ENCODE measurements at places on chromosomes 3 and 15. TPM values are rescaled to one million over a fixed set of nuclear protein-coding genes. Genes with fewer than 3 reads are reported as not detected.

The ABCC5 gene
- total RNA-seq, result 18.8 TPM

The GATA2 gene
- total RNA-seq, result 6.4 TPM

The ZNF620 gene
- 7.3 TPM for total RNA-seq

The DCBLD2 gene
- total RNA-seq, result 56.5 TPM

The HCN4 gene
- total RNA-seq, result not detected

The C3orf80 gene
- 28.3 TPM for total RNA-seq

The GOLGA8S gene
- total RNA-seq, result not detected

The TLR9 gene
- 0.55 TPM for total RNA-seq

The P2RY1 gene
- 24.6 TPM for total RNA-seq

The TF gene
- total RNA-seq, result 5.8 TPM

- DNase-seq, result no peak
These were observed 22.0 kb downstream of the AADAC start for GRCh38 chr3:151835751-151836525.

DNA sequence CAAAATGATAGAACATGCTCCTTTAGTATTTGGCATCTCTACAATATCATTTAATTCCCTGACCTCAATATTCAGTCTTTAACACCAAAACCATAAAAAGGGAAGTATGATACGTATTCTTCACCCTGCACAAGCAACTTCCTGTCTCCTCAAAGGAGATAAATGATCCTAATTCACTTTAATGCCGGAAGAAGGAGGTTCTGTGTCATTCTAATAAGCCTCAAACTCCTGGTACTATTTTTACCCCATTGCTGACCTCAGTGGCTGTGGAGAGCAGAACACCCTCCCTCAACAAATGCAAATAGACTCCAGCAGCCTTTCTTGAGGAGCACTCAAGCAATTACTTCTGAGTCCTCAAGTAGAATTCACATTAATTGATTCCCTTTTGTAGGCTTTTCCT is 173.3 kb downstream of the TMEM108 start:
- DNase-seq, result no peak

- DNase-seq, result no peak
These were observed 407.7 kb upstream of the C2CD4B start for GRCh38 chr15:62572797-62573196.

- DNase-seq, result no peak
These were observed 88.8 kb downstream of the CPN2 start for GRCh38 chr3:194262176-194262924.

- DNase-seq, result peak; percentile 56
These were observed 27.7 kb downstream of the C15orf39 start for GRCh38 chr15:75229191-75230015.

GRCh38 chr3:101725194-101725889 is 928 bp downstream of the CEP97 start:
- DNase-seq, result peak; percentile 67

DNA sequence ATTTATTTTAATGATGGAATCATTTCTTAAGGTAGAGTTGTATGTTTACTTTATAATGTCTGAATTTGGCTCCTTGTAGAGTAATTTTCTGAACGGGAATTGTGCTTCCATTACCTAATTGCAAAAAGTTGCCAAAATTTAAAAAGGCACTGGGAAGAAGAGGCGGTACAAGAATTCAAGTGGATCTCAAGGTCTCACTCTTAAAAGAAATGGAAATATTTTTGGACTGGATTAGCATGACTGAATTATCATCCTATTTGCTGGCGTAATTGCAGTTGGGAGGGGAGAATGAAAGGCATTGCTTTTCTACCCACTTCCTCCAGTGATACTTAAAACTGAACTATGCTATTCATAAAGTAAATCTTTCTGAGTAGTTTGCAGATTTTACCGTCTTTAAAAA is 46.2 kb downstream of the COL8A1 start:
- DNase-seq, result no peak

DNA sequence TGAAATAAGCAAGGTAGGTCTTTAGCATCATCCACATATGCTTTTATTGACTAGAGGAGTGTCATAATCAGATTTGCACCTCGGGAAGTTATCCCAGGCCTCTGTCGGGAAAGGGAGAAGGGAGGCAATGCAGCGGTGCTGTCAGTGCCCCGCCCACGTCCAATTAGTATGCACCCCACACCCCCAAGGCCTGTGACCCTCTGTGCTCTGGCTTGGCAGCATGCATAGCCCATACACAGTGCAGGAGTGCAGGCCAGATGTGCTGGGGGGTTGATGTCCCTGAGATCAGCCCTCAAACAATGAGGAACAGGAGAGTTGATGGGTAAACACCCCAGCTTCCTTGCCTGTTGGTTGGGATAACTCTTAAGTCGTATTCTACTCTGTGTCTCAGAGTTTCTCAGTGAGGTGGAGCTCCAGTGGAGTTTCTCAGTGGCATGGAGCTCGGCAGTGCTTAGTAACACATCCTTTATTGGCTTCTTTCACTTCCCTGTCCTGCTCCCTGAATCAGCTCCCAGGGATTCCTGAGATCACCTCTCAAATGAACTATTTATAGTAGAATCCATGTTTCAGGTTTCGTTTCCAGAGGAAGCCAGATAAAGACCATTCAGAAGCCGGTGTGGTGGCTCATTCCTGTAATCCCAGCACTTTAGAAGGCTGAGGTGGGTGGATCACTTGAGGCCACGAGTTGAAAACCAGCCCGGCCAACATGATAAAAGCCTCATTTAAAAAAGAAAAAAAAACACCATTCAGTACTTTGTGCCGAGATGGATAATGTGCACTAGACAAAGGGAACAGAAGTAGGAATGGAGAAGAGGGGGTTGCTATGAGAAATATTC is 26.7 kb upstream of the NDUFB4 start:
- DNase-seq, result no peak

GRCh38 chr3:51622413-51622812 is 48.6 kb upstream of the TEX264 start:
- no peak for DNase-seq

- peak; percentile 90 for DNase-seq
These were observed 49.7 kb downstream of the XXYLT1 start for GRCh38 chr3:195221015-195221853.

- DNase-seq, result no peak
These were observed 274.9 kb downstream of the FAM43A start for GRCh38 chr3:194960446-194961032.

- DNase-seq, result no peak
These were observed 1.0 kb downstream of the PDE12 start for GRCh38 chr3:57557085-57557537.

DNA sequence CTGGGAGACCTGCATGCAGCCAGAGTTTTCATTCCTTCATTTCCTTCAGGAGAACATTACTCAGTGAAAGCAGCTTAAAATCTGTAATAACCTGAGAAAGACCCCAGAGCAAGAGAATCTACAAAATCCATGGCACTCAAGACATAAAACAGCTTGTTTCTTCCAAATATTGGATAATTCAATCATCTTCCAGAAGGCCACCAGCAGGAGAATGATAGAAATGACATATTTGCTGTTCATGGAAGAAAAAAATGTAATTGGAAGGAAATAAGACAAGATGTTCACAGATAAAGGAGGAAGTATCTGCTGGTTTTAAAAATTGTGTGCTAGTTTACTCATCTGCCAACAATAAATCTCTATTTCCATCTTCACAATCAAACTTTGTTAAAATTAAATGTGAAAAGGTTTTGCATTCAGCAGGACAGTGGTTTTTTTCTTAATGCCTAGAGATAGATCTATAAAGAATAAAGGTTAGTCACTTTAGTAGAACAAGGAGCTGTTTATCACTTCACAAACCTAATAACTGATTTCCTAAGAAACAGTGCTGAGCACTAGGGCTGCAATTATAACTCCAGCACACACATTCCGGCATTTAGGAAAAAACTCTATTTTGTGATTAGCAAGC is 530.8 kb downstream of the NSUN3 start:
- DNase-seq, result no peak

DNA sequence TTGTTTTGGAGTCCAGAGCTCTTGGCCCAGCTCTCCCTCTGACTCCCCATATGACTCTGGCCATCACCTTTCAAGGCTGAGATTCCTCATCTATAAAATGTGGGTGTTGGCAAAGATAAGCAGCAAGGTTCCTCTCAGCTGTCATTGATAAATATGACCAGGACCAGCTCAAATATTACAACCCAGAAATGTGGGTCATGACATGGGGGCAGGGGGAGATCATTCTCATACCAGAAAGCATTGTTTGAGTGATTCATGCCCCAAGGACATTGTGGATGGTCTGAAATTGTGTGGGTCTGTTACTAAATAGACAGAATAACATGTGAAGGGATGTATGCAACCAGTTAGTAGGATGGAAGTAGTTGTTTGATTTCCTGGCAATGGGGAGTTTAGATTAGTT is 13.9 kb downstream of the UPK1B start:
- DNase-seq, result no peak

DNA sequence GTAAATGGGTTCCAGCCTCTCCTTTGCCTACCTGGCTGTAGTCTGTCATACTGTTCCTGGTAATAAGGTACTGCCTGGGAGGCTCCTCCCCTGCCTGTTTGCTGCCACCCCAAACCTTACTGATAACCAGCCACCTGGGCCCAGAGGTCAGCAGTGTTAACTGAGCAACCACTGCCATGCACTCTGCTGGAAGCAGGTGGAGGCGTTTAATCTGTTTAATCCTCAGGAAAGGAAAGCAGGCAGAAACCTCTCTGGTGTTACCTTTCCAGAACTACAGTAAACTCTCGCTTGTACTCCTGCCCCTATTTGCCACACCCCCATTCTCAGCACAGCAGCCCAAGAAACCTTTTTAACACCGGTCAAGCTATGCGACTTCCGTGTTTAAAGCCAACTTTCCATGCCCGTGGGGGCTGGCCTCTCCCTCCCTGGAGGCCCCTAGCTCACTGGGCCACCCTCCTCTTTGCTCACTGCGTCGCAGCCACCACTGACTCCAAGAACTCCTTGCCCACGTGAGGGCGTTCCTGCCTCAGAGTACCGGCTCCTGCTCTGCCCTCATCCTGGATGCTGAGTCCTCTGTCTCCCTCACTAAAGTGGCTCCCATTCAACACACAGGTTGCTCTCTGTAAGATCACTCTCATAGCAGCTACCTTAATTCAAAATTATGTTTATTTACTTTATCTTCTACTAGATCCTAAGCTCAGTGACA is 8.3 kb downstream of the BDH1 start:
- DNase-seq, result no peak

- no peak for DNase-seq
These were observed 22.2 kb upstream of the TXNRD3 start for GRCh38 chr3:126676919-126677705.

DNA sequence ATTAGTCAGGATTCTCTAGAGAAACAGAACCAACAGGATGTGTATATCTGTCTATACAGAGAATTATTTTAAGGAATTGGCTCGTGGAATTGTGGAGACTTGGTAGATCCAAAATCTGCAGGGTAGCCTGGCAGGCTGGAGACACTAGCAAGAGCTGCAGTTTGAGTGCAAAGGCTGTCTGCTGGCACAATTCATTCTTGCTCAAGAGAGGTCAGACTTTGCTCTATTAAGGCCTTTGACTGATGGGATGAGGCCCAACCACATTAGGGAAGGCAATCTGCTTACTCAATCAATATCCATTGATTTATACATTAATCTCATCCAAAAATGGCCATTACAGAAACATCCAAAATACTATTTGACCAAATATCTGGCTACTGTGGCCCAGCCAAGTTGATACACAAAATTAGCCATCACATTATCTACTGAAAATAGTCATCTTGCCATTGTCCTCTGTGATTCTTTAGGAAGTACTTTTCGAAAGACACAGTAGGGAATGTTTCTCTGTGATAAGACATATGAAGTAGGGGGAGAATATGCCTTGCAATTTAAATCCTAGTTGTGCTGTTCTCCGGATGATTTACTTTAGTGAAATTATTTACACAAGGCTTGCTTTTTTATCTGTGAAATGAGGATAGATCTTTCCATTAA is 873.8 kb downstream of the ROBO2 start:
- DNase-seq, result no peak

- no peak for DNase-seq
These were observed 14.0 kb upstream of the RTP3 start for GRCh38 chr3:46483825-46484224.

DNA sequence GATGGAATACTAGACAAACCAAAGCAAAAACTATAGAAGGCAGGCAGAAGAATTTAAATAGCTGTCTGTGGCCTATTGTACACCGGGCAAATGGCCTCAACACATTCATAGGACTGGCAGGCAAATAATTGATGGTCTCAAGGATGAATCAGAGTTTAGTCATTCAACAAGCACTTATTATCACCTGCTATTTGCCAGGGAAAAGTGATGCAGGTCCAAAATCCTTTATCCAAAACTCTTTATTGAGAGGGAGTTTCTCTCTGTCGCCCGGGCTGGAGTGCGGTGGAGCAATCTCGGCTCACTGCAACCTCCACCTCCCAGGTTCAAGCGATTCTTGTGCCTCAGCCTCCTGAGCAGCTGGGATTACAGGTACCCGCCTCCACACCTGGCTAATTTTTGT is 2.3 kb downstream of the EIF2AK4 start:
- no peak for DNase-seq

GRCh38 chr3:146160321-146160963 is 542 bp downstream of the PLOD2 start:
- peak; percentile 90 for DNase-seq

DNA sequence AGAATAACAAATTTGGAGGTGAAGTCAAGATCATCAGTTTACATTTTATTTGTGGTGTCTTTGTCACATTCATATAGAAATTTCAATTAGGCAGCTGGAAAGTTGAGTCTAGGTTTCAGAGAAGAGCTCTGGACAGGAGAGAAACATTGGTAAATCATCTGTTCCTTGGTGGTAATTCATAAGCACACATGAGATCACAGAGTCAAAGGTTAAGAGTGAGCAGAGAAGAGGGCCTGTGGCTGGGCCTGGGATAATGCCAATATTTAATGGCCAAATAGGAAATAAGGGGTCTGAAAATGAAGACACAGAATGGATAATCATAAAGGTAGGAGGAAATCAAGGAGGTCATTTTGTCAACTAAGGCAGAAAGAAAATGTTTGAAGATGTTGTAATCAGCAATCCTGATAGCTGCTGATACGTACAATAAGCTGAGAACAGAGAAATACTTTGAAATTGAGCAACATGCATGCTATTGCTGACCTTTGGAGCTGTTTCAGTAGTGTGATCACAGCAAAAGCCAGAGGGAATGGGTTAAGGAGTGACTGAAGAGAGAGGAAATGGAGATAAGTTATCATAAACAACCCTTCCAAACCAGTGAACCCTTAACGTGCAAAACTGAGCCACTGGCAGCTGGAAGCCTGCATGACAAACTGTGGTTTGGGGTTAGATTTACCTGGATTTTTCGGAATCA is 692.8 kb downstream of the AGBL1 start:
- no peak for DNase-seq

- no peak for DNase-seq
These were observed at the start of gene C2CD4B for GRCh38 chr15:62165104-62165792. C2CD4B (minus strand) TSS chr15:62165285; CDS start chr15:62164984, 301 bp downstream.

GRCh38 chr15:78101423-78102105 is 9.2 kb downstream of the SH2D7 start:
- peak; percentile 36 for DNase-seq

GRCh38 chr3:150114273-150114672 is 143.6 kb upstream of the PFN2 start:
- no peak for DNase-seq

- DNase-seq, result peak; percentile 84
These were observed at the start of gene MST1R for GRCh38 chr3:49903451-49904424. MST1R (minus strand) TSS chr3:49903873; CDS start chr3:49903609, 264 bp downstream.
